Suppressor macrophage treated with lipopolysaccharide for 1 hour (primary cell): ENCODE measurements at places on chromosomes 3 and 15.

GRCh38 chr3:16066975-16067374, 107.5 kb upstream of the GALNT15 start:
- DNase-seq = no peak

DNA sequence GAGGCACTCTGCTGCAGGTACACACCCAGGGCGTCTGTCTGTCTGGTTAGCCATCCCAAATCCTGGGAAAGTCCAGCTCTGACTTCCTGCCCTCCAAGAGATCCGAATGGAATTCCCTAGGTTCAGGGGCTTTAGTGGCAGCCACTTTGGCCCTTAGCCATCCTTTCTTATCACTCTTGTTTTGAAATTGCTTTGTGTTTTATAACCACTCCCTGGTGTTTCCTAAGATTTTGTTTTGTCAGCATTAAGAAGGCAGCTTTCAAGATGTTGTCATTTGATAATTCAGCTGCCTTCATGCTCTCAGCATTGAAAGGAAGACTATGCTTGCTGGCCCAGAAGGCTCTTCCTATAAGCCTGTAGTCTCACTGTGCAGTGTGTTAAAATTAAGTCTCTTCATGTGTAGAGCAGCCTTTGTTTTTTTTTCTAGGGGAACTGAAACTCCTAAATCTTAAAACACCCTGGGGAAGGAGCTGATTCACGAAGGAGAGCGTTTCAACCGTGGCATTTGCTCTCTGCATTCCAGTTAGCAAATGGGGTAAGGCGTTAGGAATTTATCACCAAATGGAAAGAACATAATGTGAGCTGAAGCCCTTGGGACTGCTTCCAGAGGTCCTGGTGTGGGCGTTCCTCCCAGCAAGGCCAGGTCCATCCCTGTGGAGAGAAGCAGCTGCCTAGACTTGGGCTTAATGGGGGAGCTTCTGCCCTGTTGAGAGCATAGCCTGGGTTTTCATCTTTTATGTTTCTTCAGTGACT, 14.2 kb upstream of the CLEC3B start:
- peak; percentile 62 for DNase-seq

- DNase-seq = no peak
Observed at GRCh38 chr3:129023909-129024308, 22.8 kb downstream of the EFCC1 start.

DNA sequence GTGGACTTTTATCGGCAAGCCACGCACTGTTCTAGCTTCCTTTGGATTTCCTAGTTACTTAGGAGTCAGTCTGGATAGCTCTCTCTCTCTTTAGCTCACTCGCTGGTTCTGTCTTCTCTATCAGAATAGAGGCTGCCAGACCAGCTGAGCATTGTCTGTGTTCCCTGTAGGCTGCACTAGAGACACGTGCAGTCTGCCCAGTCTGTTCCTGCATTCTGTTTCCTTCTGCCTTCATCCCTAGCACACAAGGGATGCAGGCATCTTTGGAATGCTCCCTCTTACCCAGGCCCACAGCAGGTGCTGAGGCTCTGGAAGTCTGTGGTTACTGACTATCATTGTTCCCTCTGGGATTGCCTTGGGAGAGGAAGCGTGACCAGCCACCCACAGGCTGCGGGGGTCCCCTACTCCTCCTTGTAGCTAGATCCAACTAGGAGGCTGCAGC, 322.8 kb downstream of the ZNF621 start:
- DNase-seq = no peak

GRCh38 chr3:184231671-184232070, 2.3 kb downstream of the VWA5B2 start:
- DNase-seq = no peak

- DNase-seq = peak; percentile 4
Observed at GRCh38 chr3:60217156-60217911, 1033.9 kb downstream of the FHIT start.

GRCh38 chr15:72197460-72198355, at the start of gene GRAMD2A:
GRAMD2A (minus strand) TSS chr15:72197787.
- peak; percentile 39 for DNase-seq

GRCh38 chr3:16913264-16913580, 28.5 kb downstream of the PLCL2 start:
- DNase-seq = no peak

GRCh38 chr15:82802497-82802896, 3.4 kb downstream of the FSD2 start:
- no peak for DNase-seq

- peak; percentile 59 for DNase-seq
Observed at GRCh38 chr3:71931922-71932321, 147.0 kb upstream of the PROK2 start.

- DNase-seq = no peak
Observed at GRCh38 chr15:66997212-66997611, 68.2 kb upstream of the SMAD3 start.

DNA sequence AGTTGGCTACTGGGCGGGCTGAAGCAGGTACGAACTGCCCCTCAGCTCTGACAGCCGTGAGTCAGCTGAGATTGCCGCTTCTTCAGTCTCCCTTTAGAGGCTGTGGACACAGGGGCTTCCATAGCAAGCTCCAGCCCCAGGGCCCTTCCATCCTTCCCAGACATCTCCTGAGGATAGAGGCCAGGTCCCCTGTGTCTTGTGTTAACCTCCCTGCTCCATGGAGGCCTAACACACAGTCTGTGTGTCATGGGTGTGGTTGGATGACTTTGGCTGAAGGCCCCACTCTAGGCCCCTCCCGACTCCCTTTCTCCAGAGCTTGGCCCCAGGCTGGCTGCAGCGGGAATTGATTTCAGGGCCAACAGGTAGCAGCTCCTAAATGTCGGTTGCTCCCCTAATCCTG, 116.1 kb upstream of the TLE3 start:
- no peak for DNase-seq

DNA sequence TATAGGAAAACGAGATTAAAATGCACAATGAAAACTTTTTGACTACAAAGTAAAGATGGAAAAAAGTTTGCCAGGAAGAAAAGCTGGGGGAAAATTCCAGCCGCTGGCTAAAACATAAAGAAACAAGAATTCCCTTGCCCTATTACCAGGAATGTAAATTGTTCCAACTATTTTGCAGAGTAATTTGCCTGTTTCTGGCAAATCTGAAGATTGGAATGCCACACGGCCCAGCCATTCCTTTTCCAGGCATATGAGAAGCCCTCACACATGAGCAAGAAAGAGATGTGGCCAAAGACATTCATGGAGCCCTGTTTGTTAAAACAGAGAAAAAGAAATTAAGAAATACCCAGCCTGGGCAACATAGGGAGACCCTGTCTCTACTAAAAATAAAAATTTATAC, 8.4 kb upstream of the GATA2 start:
- no peak for DNase-seq

GRCh38 chr3:61350782-61351309, 99.6 kb upstream of the FHIT start:
- DNase-seq = no peak

- DNase-seq = peak; percentile 55
Observed at GRCh38 chr3:45163481-45163880, 17.3 kb upstream of the CDCP1 start.

GRCh38 chr3:134640378-134640777, 10.4 kb downstream of the KY start:
- DNase-seq = no peak

DNA sequence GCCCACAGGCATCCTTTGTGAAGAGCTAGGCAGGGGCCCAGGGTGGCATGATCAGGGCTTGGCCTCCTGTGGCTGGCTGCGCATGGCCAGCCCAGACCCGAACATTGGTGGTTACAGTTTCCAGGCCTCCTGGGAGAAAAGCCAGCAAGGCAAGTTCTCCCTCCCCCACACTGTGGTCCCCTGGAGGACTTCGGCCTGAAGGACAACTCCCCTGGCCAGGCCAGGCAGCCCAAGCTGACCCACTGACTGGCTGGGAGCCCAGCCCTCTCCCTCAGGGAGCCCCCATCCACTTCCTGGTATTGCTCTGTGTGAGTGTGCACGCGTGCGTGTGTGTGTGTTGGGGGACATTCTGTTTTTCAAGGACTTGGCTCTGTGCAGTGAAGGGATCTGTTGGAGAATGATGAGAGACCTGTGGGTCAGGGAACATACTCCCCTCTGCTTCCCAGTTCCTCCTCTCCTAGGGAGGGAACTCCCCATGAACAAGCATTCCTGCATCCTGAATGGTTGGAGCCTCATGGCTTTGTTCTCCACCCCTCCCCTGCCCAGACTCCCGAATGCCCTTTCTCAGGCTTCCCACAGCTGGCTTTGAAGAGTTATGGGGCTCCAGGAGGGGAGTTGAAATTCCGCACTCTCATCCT, 29.5 kb downstream of the CORO2B start:
- no peak for DNase-seq

DNA sequence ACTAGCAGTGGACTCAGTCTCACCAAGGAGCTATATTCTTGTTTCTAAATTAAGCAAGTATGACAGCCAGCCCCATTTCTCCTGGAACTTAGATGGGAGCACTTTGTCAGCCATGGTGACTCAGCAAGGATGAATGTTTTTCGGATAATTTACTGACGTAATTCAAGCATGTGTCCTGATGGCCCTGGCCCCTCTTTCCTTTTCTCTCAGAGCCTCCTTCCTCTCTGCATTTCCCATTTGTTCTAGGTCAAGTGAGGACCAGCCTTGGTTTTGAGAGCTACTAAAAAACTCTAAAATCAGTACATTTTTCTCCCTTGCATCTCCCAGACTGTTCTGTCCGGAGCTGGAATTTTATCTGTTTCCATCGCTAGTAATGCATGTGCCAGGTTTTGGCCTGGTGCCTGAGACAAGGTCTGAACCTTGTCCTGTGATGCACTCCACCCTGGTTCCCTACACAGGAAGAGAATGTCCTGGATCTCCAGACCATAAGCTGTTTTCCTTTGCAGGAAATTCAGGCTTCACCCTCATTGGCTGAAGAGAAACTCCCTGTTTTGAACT, 256.6 kb upstream of the ROPN1 start:
- peak; percentile 43 for DNase-seq

- DNase-seq = no peak
Observed at GRCh38 chr15:29924750-29925149, 102.5 kb upstream of the TJP1 start.

- no peak for DNase-seq
Observed at GRCh38 chr3:45234250-45234649, 8.2 kb upstream of the TMEM158 start.

DNA sequence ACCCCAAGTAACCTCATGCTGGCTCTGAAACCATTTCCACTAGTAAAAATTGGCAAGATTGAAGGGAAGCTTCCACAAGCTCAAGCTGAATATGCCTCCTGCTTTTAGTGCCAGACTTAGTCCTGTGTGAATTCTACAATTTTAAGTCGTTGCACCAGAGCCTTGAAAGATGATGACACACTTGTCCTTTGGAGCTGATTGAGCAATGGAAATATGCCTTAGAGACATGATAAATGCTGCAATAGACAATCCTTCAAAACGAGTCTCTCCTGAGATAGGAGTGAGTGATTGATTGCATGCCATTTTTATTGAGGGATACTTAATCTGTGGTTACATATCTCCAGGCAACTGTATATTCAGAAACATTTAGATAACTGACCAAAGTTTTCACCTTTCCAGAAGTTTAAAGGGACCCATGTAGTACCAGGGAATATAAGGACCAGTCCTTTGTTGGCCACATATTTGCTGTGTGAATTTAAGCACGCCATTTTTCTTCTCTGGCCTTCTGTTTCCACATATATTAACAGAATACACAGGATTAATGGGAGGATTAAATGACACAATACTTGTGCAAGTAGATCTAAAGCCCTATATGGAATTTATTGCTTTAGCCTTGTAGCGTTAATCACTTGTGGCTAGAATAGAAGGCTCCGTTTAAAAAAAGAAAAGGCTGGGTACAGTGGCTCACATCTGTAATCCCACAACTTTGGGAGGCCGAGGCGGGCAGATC, 65.1 kb downstream of the PPARG start:
- peak; percentile 89 for DNase-seq

DNA sequence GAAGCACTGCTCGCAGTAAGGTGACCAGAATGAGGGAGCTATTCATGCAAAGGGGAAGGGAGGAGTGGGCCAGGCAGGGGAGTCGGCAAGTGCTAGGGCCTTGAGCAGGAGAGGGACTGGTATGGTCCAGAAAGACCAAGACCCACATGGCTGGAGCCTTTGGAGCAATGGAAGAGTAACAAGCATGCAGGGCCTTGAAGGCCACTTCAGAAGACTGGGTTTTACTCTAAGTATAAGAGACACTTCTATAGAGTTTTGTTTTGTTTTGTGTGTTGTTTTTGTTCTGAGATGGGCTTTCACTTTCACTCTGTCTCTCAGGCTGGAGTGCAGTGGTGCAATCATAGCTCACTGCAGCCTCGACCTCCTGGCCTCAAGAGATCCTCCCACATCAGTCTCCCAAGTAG, 42.0 kb downstream of the BFSP2 start:
- no peak for DNase-seq

GRCh38 chr3:107938143-107938542, 152.7 kb downstream of the CD47 start:
- peak; percentile 66 for DNase-seq

- DNase-seq = no peak
Observed at GRCh38 chr15:86162641-86163040, 83.0 kb downstream of the AGBL1 start.

DNA sequence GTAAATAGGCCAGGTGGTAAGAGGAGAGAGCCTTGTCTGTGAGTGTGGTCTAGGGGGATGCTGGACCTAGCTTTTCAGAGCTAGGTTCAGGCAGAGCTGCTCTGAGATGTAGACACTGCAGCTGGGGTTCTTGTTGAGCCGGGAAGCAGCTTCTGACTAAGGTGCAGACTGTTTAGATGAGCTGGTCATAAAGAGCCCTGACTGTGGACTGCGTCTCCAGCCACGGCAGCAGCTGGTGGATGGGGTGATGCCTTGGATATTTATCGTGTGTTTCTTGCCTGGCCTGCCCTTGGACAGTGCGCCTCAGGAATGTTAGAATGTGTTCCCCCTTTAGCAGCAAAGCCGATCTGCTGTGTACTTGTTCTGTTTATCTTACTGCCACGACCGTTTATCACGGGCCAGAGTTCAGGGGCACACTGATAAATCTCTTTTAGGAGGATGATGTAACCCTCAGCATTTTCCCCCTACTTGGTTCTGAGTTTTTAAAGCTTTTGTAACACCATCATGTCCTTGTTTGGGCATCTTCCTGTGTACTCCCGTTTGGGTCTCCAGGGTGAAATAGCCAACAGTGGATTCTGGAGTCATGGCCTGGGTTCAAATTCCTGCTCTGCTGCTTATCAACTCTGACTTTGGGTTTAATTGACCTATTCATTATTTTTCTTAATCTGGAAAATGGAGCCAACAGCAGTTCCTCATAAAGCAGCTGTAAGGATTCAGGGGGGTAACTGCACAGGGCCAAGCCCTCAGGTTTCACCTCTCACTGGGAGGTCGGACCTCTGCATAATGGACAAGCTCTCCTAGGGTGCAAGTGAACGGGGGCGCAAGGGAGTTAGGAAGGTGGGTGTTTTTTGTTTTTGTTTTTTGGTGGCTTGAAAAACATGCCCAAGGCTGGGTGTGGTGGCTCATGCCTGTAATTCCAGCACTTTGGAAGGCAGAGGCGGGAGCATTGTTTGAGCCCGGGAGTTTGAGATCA, 51.4 kb downstream of the FLNB start:
- no peak for DNase-seq
